ENCODE measurements at places on chromosomes 2 and 18.

DNA sequence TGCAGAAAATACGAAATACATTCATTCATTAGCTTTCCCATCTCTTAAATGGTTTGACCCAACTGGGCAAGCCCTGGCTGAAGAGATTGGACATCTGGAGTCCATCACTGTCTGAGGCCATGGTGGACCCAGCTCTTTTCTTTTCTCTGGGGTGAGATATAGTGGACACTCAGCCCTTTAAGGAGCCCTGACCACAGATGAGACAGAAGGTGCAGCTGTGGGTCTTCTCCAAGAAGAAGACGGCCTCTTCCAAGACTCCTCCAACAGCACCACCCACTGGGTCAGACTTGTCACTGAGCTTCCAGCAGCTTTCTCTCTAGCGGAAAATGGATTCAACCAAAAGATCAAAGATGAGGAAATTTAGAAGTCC lies 27.2 kb downstream of the TWIST2 start:
- H3K4me3 ChIP-seq, result no peak overlapping the region
- no peaks in the 10 kb centered on the region for H3K4me1 ChIP-seq
- DNase-seq, result no peak
- no peaks in the 10 kb centered on the region for H3K27me3 ChIP-seq

DNA sequence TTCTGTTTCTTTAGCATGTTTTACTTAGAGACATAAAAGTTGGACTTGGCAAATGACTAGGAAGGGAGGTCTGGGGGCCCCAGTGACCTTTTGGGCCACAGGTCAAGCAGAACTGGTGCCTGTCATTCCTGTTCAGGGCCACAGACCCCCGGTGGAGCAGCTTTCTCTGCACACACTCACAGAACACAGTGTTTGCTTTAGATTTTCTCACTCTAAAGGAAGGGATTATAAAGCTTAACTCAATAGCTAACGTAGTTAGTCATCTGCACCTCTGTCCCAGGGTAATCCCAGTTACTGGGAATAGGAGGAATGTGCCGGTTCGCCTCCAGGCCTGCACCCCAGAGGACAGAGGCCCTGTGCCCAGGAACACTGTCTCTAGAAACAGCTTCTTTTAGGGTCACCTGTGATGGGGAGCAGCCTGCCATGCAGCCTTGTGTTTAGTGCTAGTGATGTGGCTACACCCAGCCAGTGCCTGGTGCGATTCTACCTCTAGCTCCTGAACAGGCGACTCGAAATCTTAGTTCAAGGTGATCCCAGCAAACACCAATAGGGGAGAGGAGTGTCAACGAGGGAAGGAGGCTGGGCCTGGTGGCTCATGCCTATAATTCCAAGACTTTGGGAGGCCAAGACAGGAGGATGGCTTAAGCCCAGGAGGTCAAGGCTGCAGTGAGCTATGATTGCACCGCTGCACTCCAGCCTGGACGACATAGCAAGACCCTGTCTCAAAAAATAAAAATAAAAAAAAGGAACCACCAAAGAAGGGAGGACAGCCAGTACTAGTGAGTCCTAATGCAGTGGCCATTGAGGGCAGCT lies 11.6 kb downstream of the SPATA3 start:
- H3K27me3 ChIP-seq, result peaks cover 25% of the 10 kb centered on the region
- no peak overlapping the region for H3K4me3 ChIP-seq
- no peak overlapping the region for H3K27ac ChIP-seq
- no peaks in the 10 kb centered on the region for H3K36me3 ChIP-seq

GRCh38 chr2:240339411-240340360 lies 95.8 kb upstream of the GPC1 start:
- no peak for DNase-seq
- no peak overlapping the region for H3K4me3 ChIP-seq
- peaks cover 10% of the 10 kb centered on the region for H3K27me3 ChIP-seq
- H3K36me3 ChIP-seq, result no peaks in the 10 kb centered on the region
- H3K27ac ChIP-seq, result no peak overlapping the region

- H3K4me3 ChIP-seq, result no peak overlapping the region
- H3K27me3 ChIP-seq, result peaks cover 10% of the 10 kb centered on the region
- H3K36me3 ChIP-seq, result no peaks in the 10 kb centered on the region
- no peak for DNase-seq
Measured at GRCh38 chr2:218954541-218955300, 4.7 kb upstream of the CDK5R2 start.

DNA sequence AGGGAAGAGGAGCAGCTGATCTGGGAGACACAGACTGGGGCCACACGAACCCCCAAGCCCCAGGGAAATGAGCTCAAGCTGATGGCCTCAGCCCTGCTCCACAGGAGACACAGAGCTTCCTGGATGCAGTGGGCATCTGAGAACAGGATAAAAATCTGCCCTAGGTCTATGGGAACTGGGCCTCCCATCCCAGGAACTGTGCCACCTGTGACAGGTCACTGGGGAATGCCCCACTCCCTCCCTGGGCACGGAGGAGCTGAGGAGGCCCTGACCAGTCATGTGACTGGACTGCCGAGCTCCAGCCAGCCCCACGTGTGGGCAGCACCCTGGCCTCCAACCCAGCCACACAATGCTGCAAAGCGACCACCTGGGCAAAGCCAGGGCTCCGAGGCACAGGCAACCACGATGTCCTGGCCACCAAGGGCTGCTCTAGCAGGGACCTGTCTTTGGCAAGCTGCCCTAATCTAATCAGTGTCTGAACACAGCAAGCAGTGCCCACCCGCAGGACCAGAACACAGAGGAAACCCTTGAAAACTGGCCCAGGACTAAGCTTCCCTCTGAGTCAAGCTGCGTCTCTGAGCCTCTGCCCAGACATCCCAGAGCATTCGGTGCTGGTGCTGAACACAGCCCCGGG lies 57.8 kb upstream of the ID2 start:
- no peak overlapping the region for H3K4me3 ChIP-seq
- no peaks in the 10 kb centered on the region for H3K27me3 ChIP-seq
- DNase-seq, result peak; percentile 19
- no peak overlapping the region for H3K27ac ChIP-seq
- no peaks in the 10 kb centered on the region for H3K36me3 ChIP-seq
- H3K4me1 ChIP-seq, result no peaks in the 10 kb centered on the region

- no peaks in the 10 kb centered on the region for H3K36me3 ChIP-seq
- H3K4me1 ChIP-seq, result peaks cover 13% of the 10 kb centered on the region
- H3K4me3 ChIP-seq, result no peak overlapping the region
- no peak for DNase-seq
- H3K27me3 ChIP-seq, result no peaks in the 10 kb centered on the region
Measured at GRCh38 chr2:85170938-85171475, 37.8 kb downstream of the TCF7L1 start.

Data from left lung (tissue), 14 donors.